ENCODE measurements at places on chromosomes 6 and 20.

GRCh38 chr20:22814471-22815205 lies 220.5 kb upstream of the SSTR4 start:
- no peak for DNase-seq

DNA sequence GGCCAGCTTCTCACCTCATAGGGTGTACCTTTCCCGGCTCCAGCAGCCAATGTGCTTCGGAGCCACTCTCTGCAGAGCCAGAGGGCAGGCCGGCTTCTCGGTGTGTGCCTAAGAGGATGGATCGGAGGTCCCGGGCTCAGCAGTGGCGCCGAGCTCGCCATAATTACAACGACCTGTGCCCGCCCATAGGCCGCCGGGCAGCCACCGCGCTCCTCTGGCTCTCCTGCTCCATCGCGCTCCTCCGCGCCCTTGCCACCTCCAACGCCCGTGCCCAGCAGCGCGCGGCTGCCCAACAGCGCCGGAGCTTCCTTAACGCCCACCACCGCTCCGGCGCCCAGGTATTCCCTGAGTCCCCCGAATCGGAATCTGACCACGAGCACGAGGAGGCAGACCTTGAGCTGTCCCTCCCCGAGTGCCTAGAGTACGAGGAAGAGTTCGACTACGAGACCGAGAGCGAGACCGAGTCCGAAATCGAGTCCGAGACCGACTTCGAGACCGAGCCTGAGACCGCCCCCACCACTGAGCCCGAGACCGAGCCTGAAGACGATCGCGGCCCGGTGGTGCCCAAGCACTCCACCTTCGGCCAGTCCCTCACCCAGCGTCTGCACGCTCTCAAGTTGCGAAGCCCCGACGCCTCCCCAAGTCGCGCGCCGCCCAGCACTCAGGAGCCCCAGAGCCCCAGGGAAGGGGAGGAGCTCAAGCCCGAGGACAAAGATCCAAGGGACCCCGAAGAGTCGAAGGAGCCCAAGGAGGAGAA lies 10.5 kb downstream of the GNAS-AS1 start:
- DNase-seq = no peak

DNA sequence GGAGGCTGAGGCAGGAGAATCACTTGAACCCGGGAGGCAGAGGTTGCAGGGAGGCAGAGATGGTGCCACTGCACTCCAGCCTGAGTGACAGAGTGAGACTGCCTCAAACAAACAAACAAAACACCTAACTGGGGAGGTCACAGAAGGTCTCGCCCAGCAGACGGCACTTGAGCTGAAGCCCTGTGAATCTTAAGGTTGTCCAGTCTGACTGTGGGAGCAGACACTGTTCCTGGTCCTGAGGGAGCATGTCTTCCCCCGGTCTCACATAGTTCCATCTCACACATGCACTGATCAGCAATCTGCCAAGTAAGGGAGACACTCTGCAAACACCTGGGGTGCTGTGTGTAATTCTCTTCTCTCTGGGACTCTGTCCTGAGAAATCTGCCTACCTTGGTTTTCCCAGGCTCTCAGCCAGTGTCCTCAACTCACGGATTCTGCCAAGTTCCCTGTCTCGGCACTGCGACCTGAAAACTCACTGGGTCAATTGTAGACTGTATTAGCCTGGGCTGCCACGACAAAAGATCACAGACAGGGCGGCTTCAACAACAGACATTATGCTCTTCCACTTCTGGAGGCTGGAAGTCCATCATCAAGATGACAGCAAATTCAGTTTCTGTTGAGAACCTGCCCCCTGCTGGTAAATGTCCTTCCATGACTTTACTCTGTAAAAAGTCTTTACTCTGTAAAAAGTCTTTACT lies 94.3 kb downstream of the JPH2 start:
- no peak for DNase-seq

DNA sequence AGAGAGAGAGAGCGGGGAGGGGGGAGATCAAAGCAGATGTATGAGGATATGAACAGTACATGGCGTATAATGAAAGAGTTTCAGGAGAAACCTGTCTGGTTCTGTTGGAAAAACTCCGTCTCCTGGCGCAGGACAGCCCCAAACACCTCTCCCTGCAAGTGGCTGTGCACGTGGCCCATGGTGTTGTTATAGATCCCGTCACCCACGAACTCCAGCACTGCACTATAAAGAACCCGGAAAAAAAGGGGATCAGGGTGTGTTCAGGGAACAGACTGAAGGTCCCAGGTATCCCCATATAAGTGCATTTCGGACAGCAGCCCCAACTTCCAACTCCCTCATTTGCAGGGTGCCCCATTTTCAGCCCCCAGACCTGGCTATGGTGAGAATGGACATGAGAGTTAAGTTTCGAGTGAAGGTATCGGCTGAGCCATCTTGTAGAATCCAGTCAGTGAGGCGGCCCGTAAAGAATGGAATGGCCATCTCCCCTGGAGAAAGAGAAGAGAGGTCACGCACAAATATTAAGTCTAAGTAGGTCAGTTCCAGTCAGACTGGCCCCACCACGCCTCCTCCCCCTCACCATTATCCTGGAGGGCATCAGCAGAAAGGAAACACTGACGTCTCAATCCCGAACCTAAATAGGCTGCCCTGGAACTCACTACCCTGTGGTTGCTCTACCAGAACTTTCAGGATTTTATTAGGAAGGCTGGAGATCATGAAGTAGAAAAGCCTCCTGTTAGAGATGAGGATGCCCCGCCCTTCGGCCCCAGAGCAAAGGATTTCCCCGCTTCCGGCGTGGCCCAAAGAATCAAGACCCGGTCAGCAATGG lies 1.3 kb downstream of the TAP1 start:
- DNase-seq = no peak

DNA sequence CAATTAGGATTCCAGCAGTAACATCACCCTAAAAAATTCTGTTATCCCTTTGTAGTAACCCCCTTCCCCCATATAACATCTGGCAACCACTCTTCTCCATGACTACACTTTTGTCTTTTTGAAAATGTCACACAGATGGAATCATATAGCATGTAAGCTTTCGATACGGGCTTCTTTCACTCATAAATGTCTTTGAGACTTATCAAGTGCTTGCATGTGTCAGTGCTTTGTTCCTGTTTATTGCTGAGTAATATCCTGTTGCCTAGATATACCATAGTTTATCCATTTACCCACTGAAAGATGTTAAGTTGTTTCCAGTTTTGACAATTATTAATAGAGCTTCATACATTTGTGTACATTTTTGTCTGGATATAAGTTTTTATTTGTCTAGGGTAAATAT lies 10.4 kb upstream of the SNPH start:
- no peak for DNase-seq

DNA sequence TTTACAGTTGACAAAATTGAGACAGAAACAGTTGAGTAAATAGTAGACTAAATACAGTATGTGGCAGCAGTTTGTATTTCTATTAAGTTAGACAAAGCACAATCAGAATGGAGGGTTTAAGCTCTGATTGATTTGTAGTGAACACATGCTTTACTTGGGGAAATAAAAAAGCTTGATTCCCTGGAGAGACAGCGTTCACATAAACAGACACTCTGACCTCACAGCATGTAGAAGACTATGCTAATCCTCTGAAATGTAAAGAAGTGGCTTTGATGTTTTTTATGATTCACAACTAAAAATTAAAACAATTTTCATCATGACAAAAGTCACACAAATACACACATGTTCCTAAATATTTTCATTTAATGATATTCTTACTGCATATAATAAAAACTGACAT lies 126.9 kb upstream of the FAM83B start:
- no peak for DNase-seq

- no peak for DNase-seq
Measured at GRCh38 chr6:46000905-46001304, 14.8 kb downstream of the CLIC5 start.

- DNase-seq = no peak
Measured at GRCh38 chr6:111490067-111490466, 7.0 kb upstream of the REV3L start.

- no peak for DNase-seq
Measured at GRCh38 chr6:137581019-137581707, 87.0 kb upstream of the OLIG3 start.

DNA sequence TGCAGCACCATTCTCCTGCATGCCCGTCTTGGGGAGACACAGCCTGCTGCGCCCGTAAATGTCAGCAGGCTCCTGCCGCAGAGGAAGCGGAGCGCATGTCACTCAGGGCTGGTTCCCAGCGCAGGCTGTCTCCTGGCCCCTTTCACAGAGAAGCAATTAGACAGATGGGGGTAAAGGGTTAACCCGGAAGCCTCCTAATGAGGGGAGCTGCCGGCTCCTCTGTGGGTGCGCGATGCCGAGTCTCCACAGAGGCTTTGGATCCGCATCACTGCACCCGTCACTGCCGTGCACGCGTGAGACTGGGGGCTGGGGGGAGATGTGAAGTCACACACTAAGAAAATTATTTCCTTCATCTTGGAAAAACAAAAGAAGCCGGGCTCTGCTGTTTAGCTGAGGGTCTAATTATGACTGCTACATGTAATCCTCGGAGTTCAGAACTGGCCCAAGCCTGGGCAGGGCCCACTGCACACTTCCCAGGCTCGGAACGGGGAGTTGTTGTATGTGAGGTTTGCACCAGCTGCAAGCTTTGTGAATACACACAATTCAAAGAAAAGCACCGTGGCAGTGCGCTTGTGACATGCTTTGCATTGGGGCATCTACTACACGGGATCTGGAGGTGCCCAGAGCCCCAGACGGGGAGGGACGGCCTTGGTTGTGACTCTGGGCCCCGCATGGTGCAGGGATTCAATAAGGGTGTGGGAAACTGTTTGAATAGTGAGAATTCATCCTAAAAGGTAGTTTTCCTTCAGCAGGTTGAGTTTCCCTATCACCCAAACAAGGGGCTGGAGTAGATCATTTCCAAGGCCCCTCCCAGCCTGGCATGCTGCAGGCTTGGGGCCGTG lies 331.6 kb downstream of the TAF4 start:
- no peak for DNase-seq

DNA sequence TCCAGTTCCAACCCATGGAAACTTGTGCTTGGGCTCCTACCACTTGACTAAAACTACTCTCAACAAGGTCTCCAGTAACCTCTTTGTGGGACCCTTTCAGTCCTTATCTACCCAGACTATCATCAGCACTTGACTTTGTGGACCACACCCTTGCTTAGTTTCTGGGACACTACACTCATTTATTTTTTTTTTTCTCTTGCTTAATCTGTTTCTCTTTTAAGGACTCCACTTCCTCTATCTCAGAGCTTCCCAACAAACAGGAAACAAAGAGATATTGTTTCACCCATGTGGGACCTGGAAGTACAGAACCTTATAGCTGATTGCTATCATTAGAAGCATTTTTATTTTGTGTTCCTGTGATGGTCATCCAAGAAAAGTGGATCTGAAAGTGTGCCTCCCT lies 28.8 kb upstream of the ME1 start:
- DNase-seq = no peak

DNA sequence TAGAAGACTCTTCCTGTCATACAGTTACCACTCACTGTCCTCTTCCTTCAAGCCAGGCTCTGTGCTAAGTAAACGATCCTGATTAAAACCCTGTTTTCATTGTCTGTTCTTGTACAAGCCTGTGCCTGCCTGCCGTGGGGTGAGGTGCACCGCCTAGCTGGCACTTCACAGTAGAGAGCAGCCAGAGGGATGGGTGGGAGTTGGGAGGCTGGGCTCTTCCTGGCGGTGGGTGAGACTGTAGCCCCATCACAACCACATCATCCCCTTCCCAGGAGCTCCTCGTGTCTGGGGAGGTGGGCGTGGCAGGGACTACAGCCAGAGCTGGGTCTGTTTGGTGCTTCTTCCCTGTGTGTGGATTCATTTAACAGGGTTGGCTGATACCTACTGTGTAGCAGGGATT lies 382.0 kb downstream of the TAF4 start:
- DNase-seq = no peak

DNA sequence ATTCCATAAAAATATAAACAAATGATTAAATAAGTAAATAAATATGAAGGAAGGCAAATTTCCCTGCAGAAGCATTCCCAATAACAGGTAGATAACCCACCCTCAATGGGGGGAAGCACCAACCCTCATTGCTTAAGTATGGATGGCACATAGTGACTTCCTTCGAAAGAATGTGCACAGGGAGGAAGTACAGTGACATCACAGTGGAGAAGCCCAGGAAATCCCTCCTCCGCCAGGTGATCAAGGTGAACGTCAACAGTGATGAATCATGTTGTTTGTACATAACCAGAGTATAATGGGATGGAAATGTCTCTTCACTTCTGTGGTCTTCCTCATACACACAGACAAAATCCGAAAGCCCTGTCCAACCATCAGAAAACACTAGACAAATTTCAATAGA lies 267.9 kb downstream of the THBS2 start:
- DNase-seq = no peak

GRCh38 chr6:136525586-136526195 lies 24.5 kb downstream of the MAP7 start:
- DNase-seq = no peak

Data from T-helper 9 cell (primary cell).